ENCODE measurements at places on chromosomes 6 and 20. TPM values are rescaled to one million over a fixed set of nuclear protein-coding genes. Genes with fewer than 3 reads are reported as not detected.

- DNase-seq: no peak
These were observed 52.2 kb downstream of the RREB1 start for GRCh38 chr6:7159790-7160525.

- DNase-seq: no peak
These were observed 27.9 kb downstream of the FOXO3 start for GRCh38 chr6:108588586-108588985.

FOXC1 gene
- not detected for total RNA-seq

DNA sequence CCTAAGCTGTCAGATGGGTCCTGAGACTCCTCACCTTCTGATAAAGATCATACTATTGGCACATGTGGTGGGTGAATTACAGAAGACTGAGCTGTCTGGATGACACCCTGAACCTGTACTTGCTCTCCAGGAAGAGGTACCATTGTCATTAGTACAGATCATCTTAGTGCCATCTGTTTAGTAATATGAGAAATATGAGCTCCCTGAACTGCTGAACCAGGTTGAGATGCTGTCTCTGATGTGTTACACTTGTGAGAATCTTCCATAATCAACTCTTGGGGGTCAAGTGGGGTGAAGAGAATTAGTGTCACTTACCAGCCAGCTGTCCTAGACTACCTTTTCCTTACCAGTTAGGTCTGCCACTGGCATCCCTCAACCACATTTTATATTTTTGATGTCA, 531.0 kb downstream of the EPHA7 start:
- no peak for DNase-seq
